Cardiac muscle cell (in vitro differentiated cells and primary cell): ENCODE measurements at places on chromosomes 11 and 22. TPM values are rescaled to one million over a fixed set of nuclear protein-coding genes. Genes with fewer than 3 reads are reported as not detected.

Gene ARHGAP8
- total RNA-seq: 1.3 and 2.4 TPM in 2 replicates

GRCh38 chr11:110098645-110099044 lies 5.5 kb downstream of the ZC3H12C start:
- H3K4me1 ChIP-seq: no peaks in the 10 kb centered on the region
- no peak overlapping the region for H3K4me3 ChIP-seq
- H3K36me3 ChIP-seq: no peaks in the 10 kb centered on the region
- no peak overlapping the region for H3K27ac ChIP-seq

- DNase-seq: peak; percentile 55
- H3K4me3 ChIP-seq: no peak overlapping the region
- H3K4me1 ChIP-seq: peaks cover 9% of the 10 kb centered on the region
- no peak overlapping the region for H3K27ac ChIP-seq
- H3K36me3 ChIP-seq: no peaks in the 10 kb centered on the region
Measured at GRCh38 chr11:2708151-2708581, 8.4 kb upstream of the KCNQ1OT1 start.

GRCh38 chr11:126695293-126695692 lies 305.3 kb downstream of the KIRREL3 start:
- no peak for DNase-seq
- no peak overlapping the region for H3K27ac ChIP-seq
- H3K27me3 ChIP-seq: peaks cover 14% of the 10 kb centered on the region
- no peaks in the 10 kb centered on the region for H3K4me1 ChIP-seq
- H3K4me3 ChIP-seq: no peak overlapping the region
- no peaks in the 10 kb centered on the region for H3K36me3 ChIP-seq

Gene LRRN4CL
- total RNA-seq: 0.81 and 1.9 TPM in 2 replicates

DNA sequence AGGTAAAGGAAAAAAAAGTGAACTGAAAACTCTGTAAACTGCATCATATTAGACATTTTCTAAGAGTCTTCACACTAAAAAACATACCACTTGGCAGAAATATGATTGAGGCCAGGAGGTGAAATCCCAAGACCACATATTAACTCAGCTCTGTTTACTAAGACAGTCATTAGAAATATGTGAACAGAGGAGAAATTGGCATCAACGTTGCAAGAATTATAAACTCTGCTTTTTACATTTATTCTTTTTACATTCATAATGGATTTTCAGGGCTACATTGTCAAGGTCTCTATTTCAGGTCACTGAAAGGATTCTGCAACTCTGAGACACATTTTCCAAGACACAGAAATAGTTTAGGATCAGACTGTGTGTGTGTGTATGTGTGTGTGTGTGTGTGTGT lies 1364.0 kb downstream of the LRRC4C start:
- H3K27me3 ChIP-seq: no peaks in the 10 kb centered on the region
- no peak for DNase-seq
- no peak overlapping the region for H3K27ac ChIP-seq
- no peaks in the 10 kb centered on the region for H3K4me1 ChIP-seq

GRCh38 chr22:37751449-37752188 lies 54.8 kb downstream of the TRIOBP start:
- no peak for DNase-seq
- no peak overlapping the region for H3K4me3 ChIP-seq
- H3K27ac ChIP-seq: peak overlapping the region; percentile 35

GRCh38 chr11:76793391-76794291 lies 10.5 kb downstream of the TSKU start:
- peak overlapping the region; percentile 55 for H3K27ac ChIP-seq
- H3K4me3 ChIP-seq: no peak overlapping the region
- H3K27me3 ChIP-seq: no peaks in the 10 kb centered on the region

Gene XKR3
- not detected in 2 replicates for total RNA-seq

DNA sequence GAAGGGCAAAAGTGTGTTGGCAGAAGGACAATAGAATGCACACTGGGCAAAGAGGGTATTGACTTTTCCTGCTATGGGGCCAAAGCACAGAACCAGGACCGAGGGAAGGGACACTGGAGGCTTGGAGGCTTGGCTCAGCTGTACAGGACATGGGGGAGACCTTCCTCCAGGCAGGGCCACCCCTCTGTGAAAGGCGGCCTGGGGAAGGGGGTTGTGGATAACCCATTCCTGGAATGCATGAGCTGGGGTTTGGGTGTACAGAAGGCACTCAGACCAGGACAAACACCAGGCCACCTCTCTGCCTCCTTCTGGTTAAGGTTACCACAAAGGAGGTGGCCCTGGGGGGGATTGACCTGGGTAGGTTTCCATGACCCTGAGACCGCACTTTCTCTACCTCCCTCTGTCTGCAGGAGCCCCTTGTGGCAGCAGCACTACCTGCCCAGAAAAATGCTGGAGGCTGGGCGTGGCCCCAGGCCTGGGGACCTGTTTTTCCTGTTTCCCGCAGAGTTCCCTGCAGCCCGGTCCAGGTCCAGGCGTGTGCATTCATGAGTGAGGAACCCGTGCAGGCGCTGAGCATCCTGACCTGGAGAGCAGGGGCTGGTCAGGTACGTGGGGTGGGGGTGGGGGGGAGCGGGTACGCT lies 9.6 kb downstream of the P2RY2 start:
- DNase-seq: no peak
- no peaks in the 10 kb centered on the region for H3K27me3 ChIP-seq
- H3K4me1 ChIP-seq: peaks cover 8% of the 10 kb centered on the region
- H3K27ac ChIP-seq: no peak overlapping the region
- no peaks in the 10 kb centered on the region for H3K36me3 ChIP-seq
